Mononuclear cell (primary cell): ENCODE measurements at places on chromosomes 6 and 20. TPM values are rescaled to one million over a fixed set of nuclear protein-coding genes. Genes with fewer than 3 reads are reported as not detected.

LAMA2 gene
- 0.63 TPM for total RNA-seq

HLA-DOB gene
- 6.6 TPM for total RNA-seq

PGC gene
- 0.10 TPM for total RNA-seq

PEX3 gene
- total RNA-seq: 10.5 TPM

PRDM13 gene
- total RNA-seq: under 0.01 TPM

POLR1C gene
- total RNA-seq: 22.7 TPM
